ENCODE measurements at places on chromosomes 6 and 20.
A peak's percentile ranks its signal among the peaks of the same experiment; 100 is the strongest.

GRCh38 chr6:73418081-73418741 is 23.6 kb downstream of the DDX43 start:
- DNase-seq: no peak

GRCh38 chr6:109229536-109229935 is 134.2 kb downstream of the CEP57L1 start:
- DNase-seq: peak; percentile 93

DNA sequence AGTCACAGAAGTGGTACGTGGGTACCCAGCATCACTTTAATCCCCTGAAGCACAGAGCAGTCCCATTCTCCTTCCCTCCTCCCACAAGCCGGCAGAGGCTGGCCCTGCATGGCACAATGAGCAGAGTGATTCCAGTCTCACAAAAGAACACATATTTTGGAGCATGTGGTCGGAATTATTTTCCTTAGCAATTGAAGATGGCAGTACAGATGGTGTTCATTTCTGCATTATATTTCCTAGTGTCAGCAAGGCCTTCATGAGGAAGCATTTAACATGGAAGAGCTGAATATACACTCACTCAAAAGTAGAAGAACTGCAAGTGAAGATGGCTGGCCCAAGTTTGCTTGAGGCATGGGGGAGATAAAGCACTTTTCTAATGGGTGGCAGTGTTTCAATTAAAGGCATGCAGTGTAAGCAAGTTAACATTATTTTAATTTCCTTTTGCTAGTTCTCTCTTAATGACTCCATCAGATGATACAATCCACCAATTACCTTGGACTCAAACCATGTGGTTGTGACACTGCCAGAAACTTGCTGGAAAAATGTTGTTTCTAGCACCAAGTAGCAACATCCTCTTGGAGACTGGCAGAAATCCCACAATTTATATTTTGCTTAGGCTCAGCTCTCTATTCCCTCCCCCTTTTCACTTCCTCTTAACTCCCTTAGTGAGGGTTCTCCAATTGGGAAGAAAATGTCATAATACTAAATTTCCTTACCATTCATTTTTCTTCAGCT is 74.4 kb downstream of the ARHGAP18 start:
- no peak for DNase-seq

DNA sequence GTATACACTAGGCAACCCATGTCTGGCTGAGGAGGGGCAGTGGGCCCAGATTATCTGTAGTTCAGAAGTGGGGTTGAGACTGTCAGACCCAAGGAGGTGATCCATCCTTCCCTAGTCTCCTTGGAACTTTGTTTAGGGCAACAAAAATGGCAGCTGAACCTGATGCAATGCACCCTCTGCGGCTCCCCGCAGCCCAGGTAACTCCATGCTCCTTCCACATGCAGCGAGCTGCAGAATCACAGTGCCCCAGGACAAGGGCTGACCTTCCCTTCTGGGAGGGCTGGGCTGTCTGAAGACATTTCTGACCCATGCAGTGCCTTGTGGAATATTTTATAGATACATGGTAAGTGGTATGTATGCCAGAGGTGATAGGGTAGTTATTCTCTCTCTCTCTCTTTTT is 29.4 kb downstream of the NR2E1 start:
- no peak for DNase-seq

DNA sequence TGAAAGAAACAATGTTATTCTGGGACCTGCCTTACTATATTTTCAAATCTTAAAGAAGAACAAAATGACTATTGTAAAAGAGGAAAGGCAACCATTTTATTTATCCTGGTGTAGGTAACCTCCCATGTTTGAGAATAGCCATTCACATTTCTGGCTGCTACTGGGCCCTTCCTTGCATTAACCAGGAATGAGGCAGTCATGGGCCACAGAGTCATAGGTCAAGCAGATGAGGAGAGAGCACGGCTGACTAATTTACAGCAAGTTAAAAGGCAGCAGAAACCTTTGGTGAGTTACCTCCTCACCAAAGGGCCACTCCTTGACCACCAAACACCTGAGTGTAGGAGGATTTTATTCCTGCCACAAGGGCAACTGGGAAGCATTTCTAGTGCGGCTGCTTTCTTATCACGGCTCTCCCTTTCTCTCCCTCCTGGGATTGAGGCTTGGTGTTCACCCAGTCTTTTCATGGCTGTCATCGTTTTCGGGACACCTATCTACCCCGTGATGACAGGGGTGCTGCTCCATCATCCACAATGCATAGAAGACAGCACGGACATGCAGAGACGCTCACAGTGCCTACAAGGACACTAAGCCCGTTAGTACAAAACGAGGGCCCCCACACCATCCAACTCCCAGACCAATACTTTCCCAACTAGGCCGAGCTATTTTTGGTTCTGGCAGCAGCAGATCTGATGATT is 4.4 kb upstream of the LAMA4 start:
- DNase-seq: no peak

GRCh38 chr6:99297415-99297814 is 52.1 kb downstream of the FAXC start:
- DNase-seq: no peak

GRCh38 chr6:105301072-105301503 is 101.8 kb downstream of the PREP start:
- DNase-seq: no peak

DNA sequence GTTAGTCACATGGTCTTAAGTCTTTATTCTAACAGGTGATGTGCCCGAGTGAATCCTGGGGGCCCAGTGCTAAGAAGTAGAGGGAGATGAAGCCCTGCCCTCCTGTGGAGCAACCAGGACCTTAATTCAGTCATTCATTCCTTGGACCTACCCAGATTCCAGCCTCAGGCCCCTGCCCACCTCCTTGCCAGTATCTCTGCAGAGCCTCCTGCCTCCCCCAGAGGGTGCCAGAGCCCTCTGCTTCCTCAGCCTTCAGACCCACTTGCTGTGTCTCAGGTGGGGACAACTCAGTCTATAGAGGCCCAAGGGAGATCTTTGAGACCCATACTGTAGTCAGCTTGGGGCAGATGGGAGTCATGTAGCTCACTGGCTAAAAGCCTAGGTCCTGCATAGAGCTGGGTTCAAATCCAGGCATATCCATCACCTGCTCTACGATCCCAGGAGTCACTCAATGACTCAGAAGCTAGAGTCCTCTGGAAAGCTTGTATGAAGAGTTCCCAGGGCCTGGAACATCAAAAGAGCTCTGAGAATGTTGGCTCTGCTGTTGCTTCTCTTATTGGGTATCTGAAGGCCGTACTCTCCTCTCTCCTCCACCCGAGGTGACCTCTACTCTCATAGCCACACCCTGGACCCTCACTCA is 3.9 kb upstream of the SIGLEC1 start:
- DNase-seq: peak; percentile 26

DNA sequence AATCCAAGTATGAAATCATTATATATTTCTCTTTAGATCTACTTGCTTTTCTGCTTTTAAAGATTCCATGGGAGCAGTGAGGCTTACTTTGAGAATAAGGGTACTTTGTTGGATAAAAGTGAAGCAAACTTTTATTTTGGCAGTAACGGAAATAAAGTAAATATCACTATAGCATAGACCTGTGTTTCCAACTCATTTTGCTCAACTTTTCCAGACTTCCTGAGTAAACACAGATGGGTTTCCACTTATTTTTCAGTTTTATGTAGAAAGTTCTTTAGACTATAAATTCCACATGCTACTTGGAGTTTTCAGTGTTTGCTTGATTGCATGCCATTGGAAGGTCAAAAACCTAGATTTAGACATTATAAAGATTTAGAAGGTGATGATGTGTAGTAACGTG is 6.2 kb downstream of the STX16 start:
- no peak for DNase-seq

- no peak for DNase-seq
Measured at GRCh38 chr20:64143018-64143801, 21.0 kb upstream of the MYT1 start.

DNA sequence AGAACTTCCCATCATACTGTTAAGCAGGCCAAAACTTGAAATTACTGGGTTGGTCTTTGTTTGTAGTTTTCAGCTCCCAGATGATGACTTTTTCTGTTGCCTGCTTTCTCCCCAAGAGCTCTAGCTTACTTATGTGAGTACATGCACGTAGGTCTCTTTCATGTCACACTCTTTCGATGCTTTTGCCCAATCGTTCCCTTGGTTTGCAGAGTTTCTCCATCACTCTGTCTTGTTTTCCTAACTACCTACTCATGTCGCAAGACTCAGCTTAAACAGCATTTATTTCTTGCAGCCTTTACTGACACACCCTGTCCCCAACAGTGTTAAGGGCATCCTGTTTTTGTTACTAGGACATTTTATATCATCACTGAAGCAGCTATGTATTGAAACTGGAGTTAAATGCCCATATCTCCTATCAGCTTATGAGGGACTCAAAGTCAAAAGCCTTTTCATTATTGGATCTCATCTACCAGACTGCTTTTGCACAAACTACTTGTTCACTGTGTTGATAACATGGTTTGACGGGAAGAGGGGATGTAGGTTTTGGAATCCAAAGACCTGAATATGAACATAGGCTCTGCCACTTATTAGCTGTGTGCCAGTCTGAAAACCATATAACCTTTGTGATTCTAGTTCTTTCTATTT is 2.9 kb downstream of the ARG1 start:
- DNase-seq: no peak

DNA sequence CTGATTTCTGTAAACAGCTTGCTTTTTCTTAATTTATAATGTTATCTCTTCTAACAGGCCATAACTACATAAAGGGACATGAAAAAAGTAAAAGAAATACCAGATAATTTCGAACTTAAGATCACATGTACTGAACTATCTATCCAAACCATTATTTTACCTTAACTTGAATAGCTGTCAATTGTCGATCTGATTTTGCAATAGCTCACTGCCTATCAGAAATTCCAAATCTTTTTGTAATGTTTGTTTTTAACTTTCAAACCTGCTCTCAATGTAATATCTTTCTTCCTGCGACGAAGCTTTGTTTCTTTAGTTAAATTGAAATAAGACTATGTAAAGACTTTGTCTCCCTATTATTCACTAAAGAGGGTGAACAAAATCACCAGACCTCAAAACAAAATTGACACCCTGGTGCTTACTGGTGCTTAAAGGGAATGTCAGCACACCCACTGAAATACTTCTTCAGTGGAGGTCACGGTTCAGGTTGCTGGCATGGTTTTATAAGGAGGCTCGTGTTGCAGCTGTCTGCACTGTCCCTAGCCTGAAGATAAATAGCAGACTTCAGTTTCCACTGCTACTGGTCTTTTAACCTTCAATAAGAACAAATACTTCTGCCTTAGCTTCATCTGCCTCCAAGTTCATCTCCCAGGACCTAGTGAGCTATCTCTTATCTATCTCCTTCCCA is 117.5 kb upstream of the QKI start:
- DNase-seq: no peak

DNA sequence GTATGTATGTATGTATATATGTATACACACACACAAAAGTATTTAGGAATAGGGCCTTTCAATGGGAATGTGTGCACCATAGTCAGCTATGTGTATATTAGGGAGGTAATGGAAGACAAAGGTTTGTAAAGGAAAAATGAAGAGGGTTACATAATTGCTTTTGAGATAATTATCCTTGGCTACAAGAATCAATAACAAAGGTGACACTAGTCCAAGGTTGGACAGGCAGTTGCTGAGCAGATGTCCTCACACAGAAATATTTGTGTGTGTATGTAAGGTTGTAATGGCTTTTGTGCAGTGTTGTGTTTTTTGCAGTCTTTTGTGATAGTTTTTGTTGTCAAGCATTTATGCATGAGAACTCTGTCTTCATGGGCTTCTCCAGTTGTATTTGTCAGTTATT is 157.9 kb upstream of the MARCKS start:
- no peak for DNase-seq

DNA sequence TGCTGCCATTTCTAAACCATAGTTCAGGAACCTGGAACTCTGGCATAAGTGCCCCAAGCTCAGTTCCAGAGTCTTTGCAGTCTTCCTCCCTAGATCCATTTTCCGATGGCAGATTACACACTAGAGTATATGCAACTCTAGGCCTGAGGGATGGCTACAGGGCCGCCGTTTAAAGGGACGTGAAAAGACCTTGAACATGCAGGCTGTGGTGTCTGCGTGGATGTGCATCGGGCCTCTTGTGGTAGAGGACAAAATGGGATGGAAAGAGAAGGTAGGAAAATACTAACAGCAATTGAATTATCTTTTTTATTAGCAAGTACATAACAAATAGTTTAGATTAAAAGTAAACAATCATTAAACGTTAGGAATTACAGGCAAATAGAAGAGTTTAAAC is 588.9 kb downstream of the RFPL4B start:
- DNase-seq: no peak

DNA sequence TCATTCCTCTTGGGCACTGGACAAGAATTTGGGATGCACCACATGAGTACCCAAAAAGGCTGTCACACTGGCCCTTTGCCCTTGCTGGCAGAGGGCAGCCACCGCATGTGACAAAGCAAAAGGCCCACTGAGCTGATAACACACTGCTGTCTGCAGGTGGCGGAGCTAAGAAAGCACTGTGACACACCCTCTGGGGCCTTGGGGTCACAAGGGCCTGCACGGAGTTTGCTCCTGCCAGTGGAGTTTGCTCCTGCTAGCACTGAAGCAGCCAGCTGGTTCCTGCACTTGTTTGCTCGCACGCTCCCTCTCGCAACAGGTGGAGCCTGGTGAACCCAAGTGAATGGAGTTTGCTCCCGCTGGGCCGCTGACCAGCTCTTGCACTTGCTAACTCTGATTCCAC is 132.6 kb downstream of the LCA5 start:
- no peak for DNase-seq

- DNase-seq: peak; percentile 23
Measured at GRCh38 chr6:127348028-127348661, 4.7 kb upstream of the ECHDC1 start.

DNA sequence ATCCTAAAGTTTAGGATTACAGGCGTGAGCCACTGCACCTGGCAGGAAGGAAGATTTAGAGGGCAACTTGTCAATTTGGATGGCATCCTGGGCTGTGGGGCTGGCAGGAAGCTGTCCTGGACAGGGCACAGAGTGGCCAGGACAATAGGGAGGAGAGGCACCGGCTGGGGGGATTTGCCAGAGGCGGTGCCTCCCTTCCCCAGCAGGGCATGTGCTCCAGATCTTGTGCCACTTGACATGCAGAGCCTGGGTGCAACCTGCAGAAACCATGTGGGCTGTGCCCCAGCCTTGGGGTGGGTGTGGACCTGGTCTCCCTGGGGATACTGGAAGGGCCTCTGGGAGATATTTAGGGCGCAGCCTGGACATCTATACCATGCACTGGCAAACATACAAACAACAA is 58.6 kb upstream of the EEF1A1 start:
- no peak for DNase-seq

DNA sequence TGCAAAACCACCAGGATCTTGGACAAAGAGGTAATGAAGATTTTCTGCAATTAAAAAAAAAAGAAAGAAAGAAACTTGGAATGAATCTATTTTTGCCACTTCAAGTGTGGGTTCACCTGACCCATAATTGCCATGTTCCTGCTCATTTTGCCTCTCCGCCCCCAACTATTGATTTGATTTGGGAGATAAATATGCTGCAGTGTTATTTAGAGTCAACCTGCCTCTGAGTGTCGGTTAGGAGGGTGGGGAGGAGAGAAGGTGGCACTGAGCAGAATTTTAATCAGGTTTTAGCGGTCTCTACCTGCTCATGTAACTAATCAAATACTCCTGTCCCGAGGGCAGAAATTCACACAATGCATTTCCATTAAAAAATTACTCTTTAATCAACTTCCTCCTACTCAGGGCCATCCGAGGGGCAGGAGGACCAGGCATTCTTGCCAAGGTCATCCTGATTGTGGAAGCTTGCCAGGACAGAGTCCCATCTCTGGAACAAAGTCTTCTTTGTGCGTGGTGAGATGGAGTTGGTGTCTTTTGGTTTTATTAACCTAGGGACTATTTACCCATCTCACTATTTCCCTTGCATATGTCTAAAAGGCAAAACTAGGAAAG is 300.1 kb downstream of the CDH26 start:
- DNase-seq: no peak

- no peak for DNase-seq
Measured at GRCh38 chr6:152975204-152975915, 7.5 kb downstream of the FBXO5 start.

All from bronchial epithelial cell (primary cell).